CMK (cell line): ENCODE measurements at places on chromosomes 12 and 14.

DNA sequence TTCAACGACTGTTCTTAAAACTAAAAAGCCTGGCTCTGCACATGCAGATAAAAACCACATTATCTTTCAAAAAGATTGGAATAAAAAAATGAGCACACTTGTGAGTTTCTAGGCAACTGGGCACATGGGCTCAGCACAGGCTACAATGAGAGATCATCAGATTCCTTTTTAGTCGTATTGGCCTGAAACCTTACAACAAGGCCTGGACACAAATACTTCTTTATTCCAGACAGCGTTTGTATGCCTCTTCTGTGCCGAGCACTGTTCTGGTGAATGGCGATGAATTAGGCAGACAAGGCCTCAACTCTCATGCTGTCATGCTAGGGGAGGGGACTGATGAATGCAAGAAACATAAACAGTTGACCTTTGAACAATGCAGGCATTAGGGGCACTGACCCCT is 463.0 kb downstream of the AACS start:
- no peak for DNase-seq

DNA sequence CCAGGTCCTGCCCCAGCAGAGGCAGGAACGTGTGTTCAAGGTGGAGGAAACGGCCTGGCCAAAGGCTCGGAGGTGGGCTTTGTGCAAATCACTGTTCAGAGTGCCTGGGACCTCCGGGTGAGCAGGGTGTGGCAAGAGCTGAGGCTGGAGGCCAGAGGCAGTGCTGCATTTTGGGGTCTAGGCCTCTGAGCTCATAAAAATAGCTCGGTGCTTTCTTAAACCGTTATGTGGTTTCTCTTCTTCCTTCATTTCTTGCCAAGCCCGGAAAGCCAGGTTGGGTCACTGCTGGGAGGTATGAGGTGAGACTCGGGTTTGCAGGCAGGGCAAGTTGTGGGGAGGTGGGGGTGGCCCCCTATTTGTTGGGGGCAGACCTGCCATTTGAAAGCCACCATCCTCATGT is 178.8 kb upstream of the MYL2 start:
- DNase-seq: no peak

DNA sequence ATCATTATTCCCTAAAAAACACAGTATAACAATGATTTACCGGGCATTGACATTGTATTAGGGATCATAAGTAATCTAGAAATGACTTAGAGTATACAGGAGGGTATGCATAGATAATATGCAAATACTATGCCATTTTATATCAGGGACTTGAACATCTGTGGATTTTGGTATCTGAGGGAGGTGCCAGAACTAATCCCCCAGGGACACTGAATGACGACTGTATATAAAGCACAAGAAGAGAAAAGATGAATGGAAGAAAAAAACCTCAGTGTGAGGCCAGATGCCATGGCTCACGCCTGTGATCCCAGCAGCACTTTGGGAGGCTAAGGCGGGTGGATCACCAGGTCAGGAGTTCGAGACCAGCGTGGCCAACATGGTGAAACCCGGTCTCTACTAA is 25.5 kb upstream of the COX6A1 start:
- no peak for DNase-seq

DNA sequence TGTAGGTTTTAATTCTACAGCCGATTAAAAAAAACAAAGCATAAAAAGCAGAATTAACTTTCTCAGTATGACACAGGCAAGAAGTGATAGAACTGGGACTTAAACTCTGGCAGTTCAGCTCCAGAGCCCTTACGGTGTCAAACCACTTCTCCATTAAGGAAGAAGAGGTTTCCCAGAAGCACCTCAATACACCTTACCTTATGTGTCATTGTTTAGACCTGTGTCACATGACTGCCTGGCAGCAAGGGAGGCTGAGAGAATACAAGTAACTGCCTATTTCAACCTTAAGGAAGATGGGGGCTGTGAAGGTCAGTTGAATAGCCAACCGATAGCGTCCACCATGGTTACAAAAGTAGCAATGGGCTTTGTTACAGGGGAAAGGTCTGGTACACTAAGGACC is 54.6 kb upstream of the ARHGAP5 start:
- DNase-seq: no peak

- no peak for DNase-seq
These were observed 505.0 kb upstream of the FLRT2 start for GRCh38 chr14:85024931-85025330.

DNA sequence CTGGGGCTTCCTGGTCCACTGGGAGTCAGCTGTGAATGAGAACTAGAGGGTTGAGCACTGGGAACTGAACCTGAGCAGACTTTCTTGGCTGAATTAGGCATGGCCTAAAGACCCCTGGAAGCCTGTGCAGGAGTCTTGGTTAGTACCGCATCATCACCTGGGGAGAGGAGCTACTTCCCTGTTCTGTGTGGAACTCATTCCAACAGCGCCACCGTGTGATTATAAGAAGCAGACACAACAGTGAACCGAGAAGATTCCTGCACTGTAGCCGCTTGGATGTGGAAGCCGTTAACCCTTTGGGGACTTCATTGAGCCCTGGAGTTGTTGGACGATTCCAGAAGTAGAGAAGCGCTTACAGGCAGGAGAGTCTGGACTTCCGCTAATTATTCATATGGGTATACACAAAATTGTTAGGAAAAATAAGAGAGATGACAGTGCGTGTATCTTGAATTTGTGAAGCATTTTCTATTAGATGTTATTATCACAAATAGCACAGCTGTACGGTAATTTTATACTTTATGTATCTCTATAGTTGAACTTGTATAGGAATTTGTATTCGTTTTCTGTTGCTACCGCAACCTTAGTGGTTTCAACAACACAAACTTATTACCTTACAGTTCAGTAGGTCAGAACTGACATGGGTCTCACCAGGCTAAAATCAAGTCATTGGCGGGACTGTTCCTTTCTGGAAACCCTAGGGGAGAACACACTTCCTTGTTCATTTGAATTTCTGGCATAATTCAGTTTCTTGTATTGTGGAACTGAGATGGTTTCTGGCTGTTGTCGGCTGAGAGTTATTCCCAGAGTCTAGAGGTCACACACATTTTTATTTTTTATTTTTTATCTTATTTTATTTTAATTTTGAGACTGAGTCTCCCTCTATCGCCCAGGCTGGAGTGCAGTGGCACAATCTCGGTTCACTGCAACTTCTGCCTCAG is 100.7 kb downstream of the C2CD5 start:
- DNase-seq: peak; percentile 46

DNA sequence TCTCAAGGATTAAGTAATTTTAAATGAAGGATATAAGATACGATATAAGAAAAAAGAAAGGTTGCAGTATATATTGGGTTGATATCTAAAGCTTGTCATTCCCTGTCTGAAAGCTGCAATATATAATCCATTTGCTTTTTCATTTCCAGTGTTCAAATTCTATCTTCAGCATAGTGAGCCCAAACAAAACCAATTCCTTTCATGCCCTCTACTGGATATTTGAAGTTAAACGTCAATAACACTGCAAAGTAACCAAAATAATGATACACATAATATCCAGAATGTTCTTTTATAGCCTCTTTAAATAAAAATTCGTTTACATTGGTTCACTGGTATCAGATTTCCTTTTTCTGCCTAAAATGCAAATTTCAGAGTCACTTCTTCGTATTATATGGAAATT is 64.5 kb upstream of the DAAM1 start:
- no peak for DNase-seq

DNA sequence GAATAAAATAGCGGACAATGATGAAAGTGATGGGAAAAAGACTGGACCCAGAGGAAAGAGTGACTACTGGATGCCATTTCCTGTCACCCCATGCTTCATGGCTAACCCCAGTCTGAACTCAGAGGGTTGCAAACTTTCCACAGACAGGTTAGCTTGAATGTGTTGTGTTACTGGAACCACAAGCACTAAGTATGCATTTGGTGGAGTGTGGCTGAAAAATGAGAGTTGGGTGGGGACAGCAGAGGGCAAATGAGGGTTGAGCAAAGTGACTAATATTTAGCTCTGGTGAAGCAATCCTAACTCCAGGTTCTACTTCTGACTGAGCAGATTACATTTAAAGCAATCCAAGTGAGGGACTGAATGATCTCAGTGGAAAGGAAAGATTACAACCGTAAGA is 1.6 kb downstream of the SLC16A7 start:
- DNase-seq: peak; percentile 12

DNA sequence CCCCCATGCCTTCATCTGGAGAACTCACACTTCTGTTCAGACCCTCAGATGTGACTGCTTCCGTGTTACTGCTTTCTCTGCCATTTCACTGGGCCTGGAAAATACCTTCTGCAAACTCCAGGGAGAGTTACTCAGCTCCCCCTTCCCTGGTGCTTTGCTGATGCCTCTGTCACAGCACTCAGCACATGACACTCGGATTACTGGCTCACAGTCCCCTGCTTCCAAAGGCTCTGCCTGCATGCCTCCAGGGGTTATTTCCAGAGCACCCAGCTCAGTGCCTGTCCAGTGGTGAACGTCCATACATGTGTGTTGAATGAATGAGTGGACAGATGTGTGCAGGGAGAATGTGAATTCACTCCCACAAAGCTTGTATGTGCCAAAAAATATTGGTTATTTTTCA is 237.2 kb upstream of the FKBP4 start:
- no peak for DNase-seq

DNA sequence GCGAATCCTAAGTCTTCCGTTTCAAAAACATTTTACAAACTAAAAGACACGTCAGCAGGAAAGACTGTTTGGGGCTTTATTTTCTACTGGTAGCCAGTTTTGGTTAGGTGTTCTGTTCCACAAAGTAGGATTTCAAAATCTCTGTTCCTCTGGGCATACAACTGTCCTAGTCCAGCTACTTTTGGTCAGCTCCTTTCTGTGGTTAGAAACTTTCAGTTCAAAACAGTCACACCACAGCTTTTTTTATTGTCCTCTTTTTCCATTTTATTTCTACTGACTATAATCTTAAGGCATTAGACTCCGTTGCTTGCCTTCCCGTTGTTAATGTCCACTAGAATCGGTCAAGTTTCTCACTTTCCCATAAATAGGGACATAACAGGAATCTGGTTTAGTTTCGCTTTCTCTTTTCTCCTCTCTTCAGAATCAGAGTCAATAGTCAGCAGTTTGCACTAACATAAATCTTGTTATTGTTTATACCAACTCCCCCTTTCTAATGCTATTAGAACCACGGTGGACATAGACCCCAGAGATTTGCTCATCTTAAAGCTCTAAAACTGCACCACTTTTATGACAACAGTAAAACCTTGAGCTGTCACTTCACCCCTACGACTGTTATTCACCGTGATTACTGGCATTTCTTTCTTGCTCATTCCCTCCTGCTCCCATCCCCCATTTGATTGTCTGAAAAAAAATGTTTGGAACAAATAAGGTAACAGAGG is 41.5 kb upstream of the NPAS3 start:
- DNase-seq: no peak

- peak; percentile 34 for DNase-seq
These were observed 107.0 kb downstream of the PTCSC3 start for GRCh38 chr14:36069535-36069900.

DNA sequence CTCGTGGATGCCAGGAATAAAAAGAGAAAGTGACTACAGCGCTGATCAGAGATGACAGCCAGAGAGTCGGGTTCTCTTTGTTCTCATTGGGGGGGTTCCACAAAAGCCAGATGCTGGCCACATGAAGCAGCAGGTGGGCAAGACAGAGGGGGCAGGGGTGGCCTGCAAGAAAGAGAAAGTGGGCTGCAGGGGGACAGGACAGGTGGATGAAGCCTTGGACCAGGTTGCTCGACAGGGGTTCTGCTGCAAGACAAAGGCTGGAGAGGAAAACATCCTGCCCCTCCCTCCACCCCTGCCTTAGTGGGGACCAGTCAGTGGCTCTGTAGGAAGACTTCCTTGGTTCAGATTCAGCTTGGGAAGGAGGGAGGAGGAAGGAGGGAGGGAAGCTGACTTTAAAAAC is 126.2 kb downstream of the KSR2 start:
- no peak for DNase-seq

- no peak for DNase-seq
These were observed 8.7 kb upstream of the WDR89 start for GRCh38 chr14:63650256-63650952.

GRCh38 chr12:19842116-19842515 is 402.8 kb downstream of the AEBP2 start:
- DNase-seq: no peak
